Mesenteric fat pad (tissue), 1 donor: ENCODE measurements at places on chromosomes 4 and X. TPM values are rescaled to one million over a fixed set of nuclear protein-coding genes. Genes with fewer than 3 reads are reported as not detected.

The NLRP2B gene
- not detected for total RNA-seq

The FAT1 gene
- 50.3 TPM for total RNA-seq

The RTL3 gene
- total RNA-seq, result not detected

The TMSB15A gene
- not detected for total RNA-seq

The LGI2 gene
- total RNA-seq, result 6.1 TPM

The PASD1 gene
- total RNA-seq, result not detected

The DRP2 gene
- 0.22 TPM for total RNA-seq

The GIMD1 gene
- total RNA-seq, result not detected

The NXT2 gene
- 8.1 TPM for total RNA-seq

The PGM2 gene
- total RNA-seq, result 20.6 TPM

The TEX13A gene
- not detected for total RNA-seq

The MEPE gene
- not detected for total RNA-seq

The MAGEA1 gene
- total RNA-seq, result not detected

The DSPP gene
- not detected for total RNA-seq

The FGA gene
- total RNA-seq, result not detected

The CCKAR gene
- total RNA-seq, result not detected

The IBSP gene
- total RNA-seq, result not detected

The CLDN2 gene
- total RNA-seq, result 1.5 TPM
